Stimulated activated naive CD8-positive, alpha-beta T cell treated with anti-CD3 and anti-CD28 coated beads, Interleukin-15, Interleukin-2, amounts not matched to agents 100 U/mL and 50 U/mL, for 24 hours (primary cell): ENCODE measurements at places on chromosomes 3 and 15.

DNA sequence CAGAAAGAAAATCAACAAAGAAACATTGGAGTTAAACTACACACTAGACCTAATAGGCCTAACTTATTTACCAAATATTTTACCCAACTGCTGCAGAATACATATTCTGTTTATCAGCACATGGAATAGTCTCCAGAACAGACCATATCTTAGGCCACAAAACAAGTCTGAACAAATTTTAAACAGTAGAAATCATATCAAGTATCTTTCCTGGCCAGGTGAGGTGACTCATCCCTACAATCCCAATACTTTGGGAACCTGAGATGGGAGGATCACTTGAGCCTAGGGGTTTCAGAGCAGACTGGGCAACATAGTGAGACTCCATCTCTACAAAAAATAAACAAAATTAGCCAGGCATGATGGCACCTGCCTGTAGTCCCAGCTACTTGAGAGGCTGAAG, 18.1 kb upstream of the KPNA4 start:
- DNase-seq, result no peak

GRCh38 chr3:52775877-52776276, 1.5 kb upstream of the ITIH1 start:
- no peak for DNase-seq

DNA sequence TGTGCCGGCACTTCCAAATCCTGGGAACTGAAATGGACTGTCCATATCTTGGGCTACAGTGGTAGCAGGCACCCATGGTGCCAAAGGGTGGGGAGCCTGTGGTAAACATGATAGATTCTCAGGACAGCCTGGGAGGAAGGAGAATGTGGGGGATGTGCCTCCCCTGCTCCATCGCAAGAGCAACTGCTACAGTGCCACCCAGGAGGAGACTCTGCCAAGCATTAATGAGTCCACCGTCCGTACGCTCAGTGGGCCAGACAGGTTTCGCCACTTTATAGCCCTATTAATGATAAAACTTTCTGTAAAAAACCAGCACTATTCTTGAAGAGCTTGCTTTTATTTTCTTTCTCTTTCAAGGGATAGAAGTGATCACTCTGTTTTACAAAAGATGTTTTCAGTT, 75.2 kb downstream of the FMN1 start:
- no peak for DNase-seq

GRCh38 chr3:21526461-21526860, 224.5 kb downstream of the ZNF385D start:
- no peak for DNase-seq

DNA sequence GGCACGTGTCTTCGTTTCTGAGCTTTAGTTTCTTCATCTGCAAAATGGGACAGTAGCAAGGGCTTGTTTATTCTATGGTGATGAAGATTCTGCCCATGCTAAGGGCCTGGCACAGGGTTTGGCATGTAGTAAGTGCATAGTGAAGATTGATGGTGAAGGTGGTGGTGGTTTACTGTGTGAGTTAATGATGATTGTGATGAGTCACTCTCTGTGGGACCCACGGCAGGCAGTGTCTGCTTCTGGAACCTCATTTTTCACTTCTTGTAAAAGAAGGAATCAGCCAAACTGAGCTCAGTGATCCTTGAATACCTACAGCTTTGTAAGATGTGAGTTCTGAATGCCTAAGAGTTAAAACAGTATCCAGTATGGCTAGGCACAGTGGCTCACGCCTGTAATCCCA, 86.2 kb upstream of the LRTM1 start:
- no peak for DNase-seq

GRCh38 chr15:90552162-90552928, 22.6 kb downstream of the CRTC3 start:
- DNase-seq, result no peak

DNA sequence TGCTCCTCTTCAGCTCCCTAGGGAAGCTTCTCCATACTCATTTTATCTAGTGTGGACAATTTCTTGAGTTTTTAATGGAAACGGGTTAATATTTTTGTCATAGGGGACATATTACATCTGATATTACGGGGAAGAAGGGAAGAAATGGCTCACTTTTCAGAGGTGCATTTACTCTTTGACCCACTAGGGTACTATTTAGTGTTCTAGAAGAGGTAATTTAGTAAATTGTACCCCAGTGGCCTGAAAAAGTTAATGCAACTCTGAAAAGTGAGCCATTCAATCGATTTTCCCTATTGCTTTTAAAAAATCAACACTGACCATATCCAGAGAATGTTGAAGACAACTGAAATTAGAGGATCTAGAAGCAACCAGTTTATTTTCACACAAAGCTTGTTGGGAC, 71.2 kb downstream of the MAP2K5 start:
- DNase-seq, result no peak

DNA sequence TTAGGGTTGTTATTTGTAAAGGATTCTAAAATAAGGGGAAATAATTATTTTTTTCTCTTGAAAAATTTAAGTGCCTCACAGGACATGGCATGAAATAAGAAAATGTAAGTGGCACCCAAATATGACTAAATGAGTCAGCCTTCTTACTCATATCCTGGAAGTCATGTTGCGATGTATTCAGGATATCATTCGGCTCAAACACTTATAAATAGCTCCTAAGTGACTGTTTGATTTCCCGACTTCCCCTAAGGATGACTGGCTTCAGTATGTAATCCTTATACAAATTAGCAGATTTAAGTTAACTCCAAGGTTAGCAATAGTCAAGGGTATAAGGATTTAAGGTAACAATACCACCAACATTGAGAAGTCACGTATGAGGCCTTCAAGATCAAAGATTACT, 57.3 kb upstream of the OSTN start:
- no peak for DNase-seq

DNA sequence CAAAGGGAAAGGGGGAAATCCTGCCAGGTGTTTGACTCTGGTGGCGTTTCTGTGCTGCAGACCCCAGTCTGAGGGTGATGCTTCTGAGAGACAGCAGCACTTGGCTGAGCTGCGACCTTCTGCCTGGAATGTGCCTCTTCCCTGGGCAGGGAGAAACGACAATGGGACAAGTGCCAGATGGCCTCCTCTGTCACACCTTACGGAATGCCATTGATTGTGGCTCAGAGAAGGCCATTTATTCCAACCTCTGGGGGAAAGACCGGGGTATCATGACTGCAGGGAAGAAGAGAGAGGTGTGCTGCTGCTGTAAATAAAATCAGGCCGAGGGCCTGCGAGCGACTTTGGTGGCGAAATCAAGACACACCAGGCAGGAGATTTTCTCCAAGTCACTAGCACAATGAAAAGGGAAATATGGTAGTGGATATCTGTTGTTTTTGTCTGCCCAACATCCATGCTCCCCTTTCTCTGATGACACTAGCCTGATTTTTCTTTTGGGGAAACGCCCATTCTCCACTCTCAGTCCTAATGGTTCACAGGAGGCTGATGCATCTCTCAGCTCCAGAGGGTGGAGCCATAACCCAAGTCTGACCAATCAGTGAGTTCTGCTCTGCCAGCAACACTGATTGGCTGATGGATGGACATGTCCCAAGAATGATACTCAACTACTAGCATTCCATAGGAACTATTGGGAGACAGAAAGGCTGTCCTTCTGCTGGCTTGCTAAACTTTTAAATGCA, 336.1 kb downstream of the FOXP1 start:
- no peak for DNase-seq
